ENCODE measurements at places on chromosomes 3 and 15.
A peak's percentile ranks its signal among the peaks of the same experiment; 100 is the strongest.

DNA sequence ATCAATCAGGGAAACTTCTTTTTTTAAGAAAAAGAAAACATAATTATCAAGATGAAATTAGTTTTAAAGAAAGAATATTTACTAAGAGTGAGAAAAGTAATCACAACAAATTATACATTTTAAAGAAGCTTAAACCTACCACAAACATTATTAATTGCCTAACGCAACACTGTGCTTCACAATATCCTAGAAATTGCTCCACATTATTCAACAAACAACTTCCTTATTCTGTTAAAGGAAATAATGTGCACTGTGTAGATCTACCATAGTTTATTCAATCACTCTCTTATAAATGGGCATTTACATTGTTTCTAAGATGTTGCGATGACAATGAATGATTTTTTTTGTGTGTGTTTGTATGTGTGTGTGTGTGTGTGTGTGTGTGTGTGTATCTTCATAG, 525.9 kb upstream of the KCNMB2 start:
- DNase-seq = no peak

- DNase-seq = no peak
Observed at GRCh38 chr15:61327019-61327631, 98.0 kb upstream of the RORA start.

- DNase-seq = no peak
Observed at GRCh38 chr3:53035825-53036619, 9.9 kb downstream of the SFMBT1 start.

- DNase-seq = no peak
Observed at GRCh38 chr3:60669636-60670035, 581.6 kb downstream of the FHIT start.

DNA sequence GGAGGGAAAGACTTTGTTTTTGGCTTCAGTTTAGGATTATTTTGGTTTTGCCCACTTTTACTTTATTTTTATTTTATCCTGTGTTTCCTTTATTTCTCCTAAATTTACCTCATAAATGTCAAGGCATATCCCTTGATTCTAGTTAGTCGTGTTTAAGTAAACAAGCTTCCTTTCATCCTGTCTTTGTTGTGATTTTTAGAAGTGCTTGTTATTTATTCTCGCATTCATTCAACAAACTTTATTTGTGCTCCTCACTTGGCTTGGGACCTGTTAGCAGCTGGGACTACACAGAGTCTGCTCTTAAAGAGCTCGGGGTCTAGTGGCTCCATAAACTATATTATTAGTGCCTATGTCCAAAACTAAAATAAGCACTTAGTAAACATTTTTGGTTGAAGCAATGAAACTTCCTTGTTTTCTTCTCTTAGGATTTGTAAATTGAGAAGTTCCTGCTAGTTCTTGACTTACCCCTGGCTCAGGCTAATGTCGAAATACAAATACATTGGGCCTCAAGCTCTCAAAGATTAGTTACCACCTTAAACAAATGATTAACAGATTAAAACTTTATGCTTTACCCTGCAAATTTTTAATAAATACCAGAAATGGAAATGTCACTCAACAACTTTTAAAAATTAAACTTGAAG, 19.0 kb upstream of the DMXL2 start:
- no peak for DNase-seq

- no peak for DNase-seq
Observed at GRCh38 chr3:56693750-56694149, 10.7 kb upstream of the TASOR start.

- DNase-seq = no peak
Observed at GRCh38 chr3:196894557-196895295, 27.0 kb downstream of the SENP5 start.

DNA sequence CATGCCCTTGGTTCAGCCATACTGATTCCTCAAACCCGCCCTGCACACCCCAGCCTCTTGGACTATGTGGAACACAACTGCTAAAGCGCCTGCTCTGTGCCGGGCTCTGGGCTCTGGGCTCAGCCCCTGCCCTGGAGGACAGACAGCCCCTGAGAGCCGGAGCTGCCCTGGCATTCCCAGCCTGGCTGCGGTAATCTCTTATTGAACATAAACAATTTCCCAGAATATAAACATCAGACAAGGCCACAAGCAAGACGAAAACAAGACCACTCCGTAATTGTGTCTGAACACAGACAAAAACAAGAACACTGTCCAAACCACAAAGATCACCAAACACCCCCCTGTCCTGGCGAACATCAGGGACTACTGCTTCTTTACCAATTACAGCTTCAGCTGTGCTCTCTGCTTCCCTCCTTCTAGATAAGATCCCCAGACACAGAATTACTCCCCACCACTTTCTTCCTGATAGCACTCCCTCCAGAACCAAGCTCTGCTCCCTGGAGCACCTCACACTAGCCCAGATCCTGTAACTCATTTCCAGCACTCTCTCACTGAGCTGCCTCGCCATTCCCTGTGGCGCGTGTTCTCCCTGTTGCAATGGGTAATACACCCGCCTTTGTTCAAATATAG, 57.1 kb upstream of the TLE3 start:
- no peak for DNase-seq

DNA sequence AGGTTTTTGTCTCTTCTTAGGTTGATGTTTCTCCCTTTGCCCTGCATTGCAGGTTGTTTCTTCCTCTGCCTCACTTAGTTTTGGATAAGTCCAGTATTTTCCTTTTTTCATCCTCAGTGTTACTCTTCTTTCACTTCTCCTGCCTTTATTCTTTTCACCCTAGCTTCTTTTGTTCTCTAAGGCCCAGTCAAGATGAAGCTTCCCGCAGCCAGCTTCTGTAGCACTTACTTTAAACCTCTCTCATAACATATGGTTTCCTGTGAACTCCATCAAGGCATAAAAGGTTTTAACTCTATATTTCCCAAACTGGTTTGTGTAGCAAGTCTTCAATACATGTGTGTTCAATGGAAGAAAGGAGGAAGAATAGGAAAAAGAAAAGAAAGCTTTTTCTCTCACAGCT, 54.1 kb downstream of the TP63 start:
- no peak for DNase-seq

GRCh38 chr3:167731393-167731792, 3.3 kb downstream of the PDCD10 start:
- DNase-seq = no peak

- no peak for DNase-seq
Observed at GRCh38 chr3:107953722-107954121, 137.1 kb downstream of the CD47 start.

DNA sequence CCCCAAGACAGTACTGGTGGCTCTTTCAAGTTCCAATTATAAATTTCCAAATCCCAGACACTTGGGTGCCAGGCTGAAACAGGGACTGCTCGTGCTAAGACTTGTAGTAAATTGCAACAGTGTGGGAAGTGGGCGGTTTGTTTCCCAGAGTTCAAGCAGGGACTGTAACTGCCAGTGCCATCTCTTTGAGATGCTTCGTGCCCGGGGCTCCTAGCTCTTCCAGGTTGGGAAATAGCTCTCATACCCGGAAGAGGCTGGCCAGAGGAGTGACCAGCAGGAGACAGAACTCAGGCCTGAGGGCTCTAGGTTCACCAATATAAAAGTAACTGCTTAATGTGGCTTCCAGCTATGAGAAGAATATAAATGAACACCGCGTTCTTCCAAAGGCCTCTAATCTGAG, 54.0 kb upstream of the NEO1 start:
- DNase-seq = no peak

DNA sequence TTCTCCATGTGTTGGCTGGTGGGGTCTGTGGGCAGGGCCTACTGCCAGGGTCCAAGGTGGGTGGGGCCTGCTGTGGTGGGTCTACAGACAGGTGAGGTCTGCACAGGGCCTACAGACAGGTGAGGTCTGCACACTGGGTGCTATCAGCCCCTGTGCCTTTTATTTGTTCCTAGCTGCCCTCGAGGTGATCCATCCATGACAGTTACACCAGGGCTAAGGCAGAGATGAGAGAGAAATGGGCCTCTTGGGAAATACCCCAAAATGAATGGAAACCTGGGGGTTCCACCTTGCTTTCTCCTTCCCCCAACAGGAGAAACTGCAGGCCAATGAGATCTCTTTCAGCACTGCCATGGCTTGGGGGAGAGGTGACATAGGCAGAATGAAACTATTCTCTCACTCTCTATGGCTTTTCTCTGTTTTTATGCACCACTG, 36.4 kb downstream of the CFAP100 start:
- DNase-seq = no peak

DNA sequence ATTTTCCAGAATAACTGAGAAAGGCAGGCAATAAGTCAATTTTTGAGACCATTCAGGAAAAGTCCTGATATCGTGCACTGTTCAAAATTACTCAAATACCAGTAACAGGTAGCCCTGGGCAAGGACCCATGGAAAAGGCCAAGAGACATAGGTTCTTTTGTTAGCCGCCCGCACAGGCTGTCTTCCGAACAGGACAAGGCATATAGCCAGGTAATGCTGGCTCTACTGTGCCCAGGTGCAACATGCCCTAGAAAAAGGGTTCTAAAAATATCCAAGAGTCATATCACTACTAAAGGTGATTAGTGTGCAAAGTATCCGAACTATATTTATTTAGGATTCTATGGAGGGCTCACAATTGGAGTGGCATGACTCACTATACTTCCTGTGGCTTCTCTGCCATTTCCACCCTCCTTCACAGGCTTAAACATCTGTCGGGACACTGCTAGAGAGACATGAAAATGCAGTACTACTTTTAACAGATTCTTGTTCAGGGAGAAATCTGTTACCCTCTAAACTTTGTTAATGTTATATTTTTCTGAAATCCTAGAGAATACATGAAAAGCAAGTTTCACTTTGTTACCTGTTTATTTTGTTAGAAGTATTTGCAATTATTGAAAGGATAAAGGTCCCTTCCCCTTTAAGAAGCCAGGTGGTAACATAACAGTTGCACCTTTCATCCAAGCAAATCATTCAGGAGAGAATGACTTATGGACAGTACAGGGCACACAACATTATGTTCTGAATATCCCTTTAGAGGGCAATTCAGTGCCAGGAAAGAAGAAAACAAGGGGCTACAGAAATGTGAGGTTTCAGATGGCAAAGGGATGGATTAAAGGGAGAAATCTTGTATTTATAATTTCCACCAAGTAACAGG, 293.3 kb upstream of the THBS1 start:
- no peak for DNase-seq

GRCh38 chr15:71091601-71092000, 23.7 kb upstream of the THSD4 start:
- DNase-seq = no peak

GRCh38 chr3:58391156-58391865, 42.3 kb downstream of the PDHB start:
- no peak for DNase-seq

DNA sequence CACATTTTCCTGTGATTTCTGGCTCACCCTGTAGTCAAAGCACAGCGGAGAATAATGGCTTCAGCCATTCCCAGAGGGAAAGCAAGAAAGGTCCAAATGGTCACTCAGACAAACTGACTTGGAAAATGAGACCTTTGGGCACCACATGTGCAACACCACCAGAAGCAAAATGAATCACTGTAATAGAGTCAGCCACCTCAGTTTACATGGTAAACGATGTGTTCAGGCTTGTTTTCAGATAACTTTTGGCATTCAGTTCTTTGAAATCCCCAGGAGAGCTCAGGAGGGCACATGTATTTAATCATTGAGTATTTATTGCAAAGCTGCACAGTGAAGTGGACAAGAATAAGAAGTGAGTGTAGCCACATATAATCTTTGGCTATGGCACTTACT, 38.4 kb upstream of the ALCAM start:
- no peak for DNase-seq

GRCh38 chr15:56783156-56783856, 50.0 kb upstream of the ZNF280D start:
- DNase-seq = no peak

- DNase-seq = no peak
Observed at GRCh38 chr3:117811786-117812185, 1102.2 kb downstream of the TUSC7 start.

DNA sequence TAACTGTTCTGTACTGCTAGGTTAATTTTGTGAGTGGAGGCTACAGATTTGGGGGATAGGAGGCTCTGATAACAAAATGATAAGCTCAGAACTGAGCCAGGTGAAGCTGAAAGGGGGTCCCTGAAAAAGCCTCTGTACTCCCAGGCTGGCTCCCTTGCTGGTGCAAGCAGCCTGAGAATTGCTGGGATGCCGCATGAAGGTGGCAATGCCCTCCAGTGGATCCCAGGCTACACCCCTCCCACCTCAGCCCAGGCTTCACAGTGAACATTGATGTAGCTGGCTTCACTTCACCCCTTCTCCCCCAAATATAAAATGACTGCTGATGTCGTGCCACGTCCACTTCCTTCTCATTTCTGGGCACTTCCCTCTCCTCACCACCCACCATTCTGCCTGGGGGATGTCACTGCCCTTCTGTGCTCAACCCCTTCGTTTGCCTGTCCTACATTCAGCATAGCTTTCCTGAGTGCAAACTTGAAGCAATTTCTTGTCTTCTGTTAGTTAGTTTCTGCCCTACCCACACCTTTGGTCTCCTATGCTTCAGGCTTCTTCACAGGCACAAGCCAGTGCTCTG, 9.7 kb upstream of the ARHGEF26 start:
- no peak for DNase-seq

- DNase-seq = no peak
Observed at GRCh38 chr15:90706394-90707327, 10.5 kb upstream of the BLM start.

DNA sequence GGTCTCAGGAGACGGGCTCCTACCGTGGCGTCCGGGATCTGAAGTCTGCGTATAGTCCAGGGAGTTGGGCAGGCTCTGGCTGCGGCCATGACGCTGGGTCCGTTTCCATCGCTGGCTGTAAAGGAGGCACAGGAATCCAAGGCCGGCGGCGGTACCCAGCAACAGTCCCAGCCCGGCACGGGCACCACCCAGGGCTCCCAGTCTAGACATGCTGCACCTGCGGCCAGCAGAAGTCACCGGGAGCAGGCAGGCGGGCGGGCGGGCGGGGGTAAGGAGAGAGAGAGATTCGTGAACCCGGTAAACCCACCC, 526 bp downstream of the RMDN3 start:
- no peak for DNase-seq

- no peak for DNase-seq
Observed at GRCh38 chr15:92494806-92495336, 101.2 kb downstream of the ST8SIA2 start.

GRCh38 chr3:174233511-174233910, 625.6 kb upstream of the NAALADL2 start:
- no peak for DNase-seq

GRCh38 chr3:130687327-130687726, 59.3 kb downstream of the PIK3R4 start:
- no peak for DNase-seq

DNA sequence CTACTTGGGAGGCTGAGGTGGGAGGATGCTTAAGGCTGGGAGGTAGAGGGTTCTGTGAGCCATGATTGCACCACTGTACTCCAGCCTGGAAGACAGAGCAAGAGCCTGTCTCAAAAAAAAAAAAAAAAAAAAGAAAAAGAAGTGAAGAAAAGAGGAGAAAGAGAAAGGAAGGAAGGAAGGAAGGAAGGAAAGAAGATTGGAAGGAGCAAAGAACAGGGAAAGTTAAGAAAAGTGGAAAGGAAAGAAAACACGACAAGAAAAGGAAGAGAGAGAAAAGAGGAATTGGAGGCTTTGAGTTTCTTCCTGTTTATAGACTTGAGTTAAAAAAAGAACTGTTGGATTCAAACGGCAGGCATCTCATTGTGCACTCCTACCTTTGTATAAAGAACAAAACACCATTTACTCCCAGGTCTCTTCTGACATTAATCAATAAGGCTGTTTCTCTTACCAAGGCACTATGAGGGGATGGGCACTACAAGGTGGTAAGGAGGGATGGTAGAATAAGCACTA, 73.5 kb downstream of the EDEM1 start:
- DNase-seq = peak; percentile 1

All from memory B cell (primary cell).